Ovary (tissue), 10 donors: ENCODE measurements at places on chromosomes 6 and 20. TPM values are rescaled to one million over a fixed set of nuclear protein-coding genes. Genes with fewer than 3 reads are reported as not detected.

GRCh38 chr6:66948106-66948505 is 1241.1 kb upstream of the EYS start:
- DNase-seq = no peak

DNA sequence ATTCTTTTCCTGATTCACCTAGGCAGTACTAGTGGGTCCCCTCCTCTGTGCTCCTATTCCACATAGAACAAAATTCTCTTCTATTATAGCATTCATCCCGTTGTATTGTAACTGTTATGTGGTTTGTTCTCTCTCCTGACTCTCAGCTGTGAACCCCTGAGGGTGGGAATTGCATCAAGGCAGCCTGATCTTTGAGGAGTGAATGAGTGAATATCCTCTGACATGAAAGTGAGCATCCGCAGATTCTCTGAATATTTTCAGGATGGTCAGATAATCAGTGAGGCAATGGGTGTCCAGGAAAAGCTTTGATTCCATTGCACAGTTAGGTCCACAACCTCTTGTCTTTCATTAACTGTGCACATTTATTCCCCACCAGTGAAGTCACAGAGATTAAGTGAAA is 67.6 kb upstream of the SLC22A23 start:
- DNase-seq = no peak

DNA sequence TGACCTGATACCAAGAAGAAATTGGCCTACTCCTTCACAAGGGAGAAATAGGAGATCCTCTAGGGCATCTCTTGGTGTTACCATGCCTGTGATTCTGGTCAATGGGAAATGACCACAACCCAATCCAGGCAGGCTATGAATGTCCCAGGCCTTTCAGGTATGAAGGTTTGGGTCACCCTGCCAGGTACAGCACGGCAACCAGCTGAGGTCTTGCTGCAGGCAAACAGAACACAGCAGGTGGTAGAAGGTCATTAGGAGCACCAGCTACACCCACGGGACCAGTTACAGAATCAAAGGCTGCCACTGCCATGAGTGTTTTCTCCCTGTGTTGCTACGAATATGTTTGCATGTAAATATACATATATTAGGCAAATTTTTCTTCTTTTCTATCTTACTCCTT is 202.3 kb downstream of the ERMARD start:
- DNase-seq = no peak

DNA sequence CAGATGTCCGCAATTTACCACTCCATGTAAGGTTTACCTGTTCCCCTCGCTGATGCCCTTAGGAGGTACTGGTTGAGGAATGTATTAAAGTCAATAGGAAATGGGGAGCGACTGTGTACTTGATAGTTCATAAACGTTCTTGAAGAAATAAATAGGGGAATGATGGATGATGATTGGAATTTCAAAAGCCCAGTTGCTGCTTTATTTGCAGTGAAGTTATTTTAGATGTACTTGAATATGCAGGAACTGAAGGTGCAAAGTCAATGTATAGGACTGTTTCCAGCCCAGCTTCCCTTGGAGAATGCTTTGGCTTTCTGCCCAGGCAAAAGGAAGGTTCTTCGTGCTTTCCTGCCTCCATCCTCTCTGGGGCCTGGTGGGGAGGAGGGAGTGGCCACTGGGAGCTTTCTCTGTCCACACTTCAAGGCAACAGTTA is 19.8 kb downstream of the ADGRF5 start:
- no peak for DNase-seq

DNA sequence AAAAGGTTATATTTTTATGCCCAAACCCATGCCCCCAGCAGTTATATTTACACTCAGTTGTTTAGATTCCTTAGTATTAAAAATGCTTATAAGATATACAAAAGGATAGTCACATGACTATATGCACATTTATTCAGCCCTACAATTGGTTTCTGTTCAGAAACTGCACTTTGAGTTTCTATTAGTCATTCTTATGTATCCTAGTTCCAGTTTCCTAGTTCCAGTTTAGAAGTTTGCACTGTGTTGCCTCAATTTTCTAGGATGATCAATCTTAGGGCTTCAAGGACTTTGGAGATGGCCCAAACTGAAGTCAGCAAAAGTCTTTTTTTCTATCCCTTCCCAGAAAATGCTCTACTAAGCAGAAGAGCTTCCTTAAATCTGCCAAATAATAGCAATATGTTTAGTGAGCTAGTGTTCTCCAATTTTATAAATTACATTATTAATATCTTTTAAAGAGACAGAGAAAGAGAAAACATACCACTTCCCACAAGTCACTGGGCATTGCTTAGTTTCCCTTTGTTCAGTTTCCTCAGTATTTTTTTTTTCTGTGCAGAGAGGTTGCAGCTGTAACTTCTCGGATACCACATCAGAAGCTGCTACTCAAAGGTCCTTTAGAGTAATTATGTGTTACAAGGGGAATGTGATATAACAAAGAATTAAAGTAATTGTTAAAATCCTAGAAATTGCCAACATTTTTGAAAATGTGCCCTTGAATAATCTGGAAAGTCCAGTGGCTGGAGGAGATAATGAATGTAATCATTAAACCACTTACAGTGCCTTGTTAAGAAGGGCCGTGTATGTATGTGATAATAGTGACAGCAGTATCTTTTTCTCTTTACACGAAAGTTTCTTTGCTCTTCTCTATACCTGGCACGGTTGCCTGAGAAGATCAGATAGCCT is 138.8 kb downstream of the KHDRBS2 start:
- DNase-seq = no peak

DNA sequence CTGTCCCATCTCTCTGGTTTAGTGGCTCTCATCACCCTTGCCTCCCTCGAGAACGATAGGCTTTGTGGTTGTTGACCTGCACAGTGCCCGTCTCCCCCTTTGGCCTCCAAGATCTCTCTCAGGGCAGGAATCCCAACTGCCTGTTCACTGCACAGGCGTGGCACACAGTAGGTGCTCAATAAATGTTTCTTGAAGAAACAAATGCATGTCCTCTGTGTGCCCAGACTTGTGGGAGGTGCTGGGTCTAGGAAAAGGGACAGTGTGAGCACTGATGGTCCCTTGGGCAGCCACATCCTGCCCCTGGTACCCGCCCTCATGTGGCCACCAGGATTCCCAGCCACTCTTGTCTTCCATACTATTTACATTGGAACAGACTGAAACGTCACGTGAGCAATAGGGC is 2.6 kb upstream of the BPIFB6 start:
- no peak for DNase-seq

DNA sequence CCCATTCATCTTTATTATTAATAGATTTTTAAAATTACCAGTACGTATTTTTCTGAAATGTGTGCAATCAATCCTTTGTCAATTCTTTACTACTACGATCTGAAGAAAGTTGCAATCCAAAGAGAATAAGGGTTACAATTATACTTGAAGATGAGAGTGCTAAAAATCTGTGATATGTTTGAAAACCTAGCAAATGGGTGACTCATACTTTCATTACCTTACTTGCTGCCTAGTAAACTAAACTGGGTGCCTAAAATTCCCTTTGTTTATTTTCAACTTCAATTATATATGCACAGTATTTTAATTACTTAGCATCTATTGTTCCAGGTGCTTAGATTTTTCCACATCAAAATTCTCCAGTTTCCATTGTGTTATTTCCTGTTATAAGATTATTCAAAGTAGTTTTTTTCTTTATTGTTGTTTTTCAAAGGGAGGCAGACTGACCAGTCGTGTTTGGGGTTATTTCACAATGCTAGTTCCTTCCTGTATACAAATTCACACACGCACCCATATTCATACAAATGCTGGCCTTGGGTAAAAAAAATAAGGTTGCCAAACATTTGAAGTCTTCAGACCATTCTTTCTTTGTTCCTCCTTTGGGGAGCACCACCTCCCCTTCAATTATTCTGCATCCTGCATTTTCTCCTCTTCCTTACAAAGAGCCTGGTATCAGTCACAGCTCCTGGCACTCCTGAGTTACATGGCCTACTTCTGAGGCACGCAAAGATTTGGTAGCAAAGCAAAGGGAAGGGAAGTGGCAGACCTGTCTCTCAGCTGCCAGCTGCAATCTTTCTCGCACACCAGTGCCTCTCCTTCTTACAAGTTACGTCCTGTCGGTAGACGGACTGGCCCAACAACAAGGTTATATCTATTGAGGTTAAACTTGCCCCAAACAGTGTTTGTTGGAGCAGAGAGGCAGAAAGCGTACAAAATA is 16.2 kb upstream of the FAM135A start:
- DNase-seq = no peak

DNA sequence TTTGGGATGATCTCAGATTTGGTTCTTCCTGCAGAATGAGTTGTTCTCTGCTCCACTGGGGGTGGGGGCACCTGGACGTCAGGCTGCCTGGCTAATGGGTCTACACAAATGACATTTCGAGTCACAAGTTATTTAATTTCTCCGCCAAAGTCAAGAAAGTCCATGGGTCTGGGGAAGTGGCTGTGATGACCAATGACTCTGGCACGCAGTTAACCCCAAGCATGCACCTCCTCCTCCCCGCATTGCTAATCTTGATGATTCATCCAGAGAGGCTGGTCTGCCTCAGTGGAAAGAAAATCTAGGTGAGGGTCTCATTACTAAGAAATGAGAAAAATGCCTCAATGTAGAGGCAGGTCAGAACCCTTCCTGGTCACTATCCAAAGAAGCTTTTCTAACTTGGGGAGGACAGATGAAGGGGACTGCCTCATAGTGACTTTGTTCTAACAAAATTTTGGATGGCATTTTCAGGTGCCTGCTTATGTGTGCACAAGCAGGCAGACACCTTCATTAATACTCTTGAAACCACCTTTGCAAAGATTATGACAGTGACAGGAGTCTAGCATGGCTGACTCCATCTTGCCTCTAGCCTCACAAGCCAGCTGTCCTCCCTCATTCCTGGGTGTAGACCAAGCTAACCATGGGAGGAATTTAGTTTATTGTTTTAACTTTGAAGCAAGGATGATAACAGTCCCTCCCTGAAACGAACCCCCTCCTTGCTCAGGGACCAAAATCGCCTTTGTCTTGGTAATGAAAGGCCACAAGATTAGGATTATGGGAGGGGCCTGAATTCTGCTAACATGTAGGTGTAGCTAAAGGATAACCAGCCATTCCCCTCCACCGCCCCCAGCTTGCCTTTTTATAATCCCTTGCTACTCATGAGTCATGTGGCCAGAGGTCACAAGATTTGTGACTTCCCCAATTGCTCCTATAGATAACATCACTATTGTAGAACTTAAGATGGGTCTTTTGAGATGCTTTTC is 98.6 kb upstream of the MRPS10 start:
- DNase-seq = no peak

DNA sequence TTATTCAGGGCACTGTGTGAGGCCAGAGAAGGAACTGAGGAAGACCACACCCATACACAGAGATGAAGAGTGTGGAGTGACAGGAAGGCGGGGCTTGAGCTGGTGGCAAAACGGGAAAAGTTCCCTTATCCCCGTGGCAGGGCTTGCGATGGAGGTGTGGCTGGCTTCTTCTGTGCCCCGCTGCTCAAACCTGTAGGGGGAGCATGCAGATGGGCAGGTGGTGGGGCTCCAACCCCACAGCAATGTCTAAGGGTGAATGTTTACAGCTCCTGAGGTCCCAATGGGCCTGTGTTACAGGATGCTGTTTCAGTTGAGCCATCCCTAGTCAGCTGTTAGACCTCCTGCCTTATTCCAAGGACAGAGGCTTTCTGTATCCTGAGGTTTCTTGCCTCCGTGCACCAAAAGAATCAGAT is 105.9 kb downstream of the LY86 start:
- DNase-seq = no peak

Gene PROKR2
- total RNA-seq = not detected

Gene CDH26
- 0.57 TPM for total RNA-seq

Gene CDSN
- not detected for total RNA-seq

Gene EPB41L1
- total RNA-seq = 43.6 TPM

Gene MUCL3
- total RNA-seq = not detected

Gene TINAG
- not detected for total RNA-seq

Gene PSORS1C1
- total RNA-seq = 2.2 TPM
